ENCODE measurements at places on chromosomes 12 and 14. TPM values are rescaled to one million over a fixed set of nuclear protein-coding genes. Genes with fewer than 3 reads are reported as not detected.

SERPINA10 gene
- total RNA-seq = not detected

GPR137C gene
- 0.27 TPM for total RNA-seq

DNA sequence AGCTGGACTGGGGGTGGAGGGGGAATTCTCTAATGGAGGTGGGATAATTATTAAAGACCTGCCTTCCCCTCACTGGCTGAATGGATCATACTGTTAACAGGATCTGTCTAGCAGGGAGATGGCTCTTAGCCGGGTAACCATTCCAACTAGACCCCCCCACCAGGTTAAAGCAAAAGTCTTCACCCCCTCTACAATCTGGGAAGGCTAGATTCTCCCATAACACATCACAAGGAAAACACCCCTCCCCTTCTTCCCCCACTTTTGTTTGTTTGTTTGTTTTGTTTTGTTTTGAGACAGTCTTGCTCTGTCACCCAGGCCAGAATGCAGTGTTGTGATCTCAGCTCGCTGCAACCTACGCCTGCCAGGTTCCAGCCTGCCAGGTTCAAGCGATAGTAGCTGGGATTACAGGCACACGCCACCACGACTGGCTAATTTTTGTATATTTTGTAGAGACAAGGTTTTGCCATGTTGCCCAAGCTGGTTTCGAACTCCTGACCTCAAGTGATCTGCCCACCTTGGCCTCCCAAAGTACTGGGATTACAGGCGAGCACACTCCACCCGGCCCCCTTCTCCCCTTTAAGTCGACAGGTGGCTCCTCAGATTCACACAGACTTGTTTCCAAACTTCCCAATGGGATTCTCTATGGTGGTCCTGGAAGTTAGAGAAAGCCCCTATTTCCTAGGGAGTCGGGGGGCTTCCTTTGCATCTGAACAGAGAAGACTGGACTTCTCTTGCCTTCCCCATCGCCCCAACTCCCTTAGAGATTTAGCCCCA, 3.5 kb upstream of the BAZ2A start:
- DNase-seq = no peak

GRCh38 chr14:58870961-58871360, 233.2 kb downstream of the DACT1 start:
- DNase-seq = no peak

MLEC gene
- 93.1 TPM for total RNA-seq

- no peak for DNase-seq
Observed at GRCh38 chr12:27015730-27016076, 1.5 kb upstream of the TM7SF3 start.

DNA sequence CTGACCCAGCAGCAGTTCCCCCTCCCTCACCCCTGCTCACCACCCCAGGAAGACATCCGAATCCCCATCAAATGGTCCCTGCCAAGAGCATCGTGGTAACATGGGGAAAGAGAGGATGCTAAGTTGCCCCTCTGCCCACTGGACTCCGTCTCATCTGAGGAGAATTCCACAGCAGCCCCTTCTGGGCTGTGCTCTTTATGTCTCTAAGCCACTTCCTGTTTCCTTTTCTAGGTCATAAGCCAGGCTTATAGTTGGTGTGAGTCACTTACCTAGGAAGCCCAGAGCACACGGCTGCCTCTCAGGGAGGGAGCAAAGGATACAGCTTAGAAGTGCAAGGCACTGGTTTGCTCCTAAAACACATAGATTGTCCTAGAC, 76.0 kb downstream of the VCPKMT start:
- DNase-seq = peak; percentile 29

BRAP gene
- 23.0 TPM for total RNA-seq

E2F7 gene
- 6.3 TPM for total RNA-seq

DNA sequence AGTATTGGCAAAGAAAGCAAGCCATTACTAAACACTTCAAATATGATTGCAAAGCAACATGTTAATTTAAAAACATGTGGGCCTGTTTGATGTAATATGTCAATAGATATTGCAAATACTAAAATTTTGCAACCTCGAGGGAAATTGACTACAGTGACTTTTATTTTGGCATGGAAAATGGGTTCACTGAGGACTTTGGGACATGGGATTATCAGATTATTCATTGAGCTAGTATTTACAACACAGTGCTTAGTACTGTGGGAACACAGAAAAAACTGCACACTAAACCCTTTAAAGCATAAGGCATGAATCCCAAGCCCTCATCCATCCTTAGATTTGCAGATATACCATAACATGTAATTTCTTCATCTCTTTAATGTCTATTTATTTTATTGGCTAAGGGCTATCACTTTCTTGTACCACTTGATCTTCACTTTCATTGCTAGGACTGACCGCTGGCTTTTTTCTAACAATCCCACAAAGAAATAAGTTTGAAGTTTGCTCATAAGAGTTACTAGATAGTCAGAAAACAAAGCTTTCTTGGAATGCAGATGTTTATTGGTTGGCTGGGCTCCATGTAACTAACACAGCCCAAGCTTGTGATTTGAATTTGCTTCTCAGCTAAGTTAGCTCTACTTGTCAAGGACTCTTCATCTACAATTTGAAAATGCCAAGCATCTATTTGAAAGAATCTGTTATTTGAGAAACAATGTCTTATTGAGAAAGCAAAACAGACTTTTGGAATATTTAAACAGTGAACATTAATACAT, 48.7 kb downstream of the PPFIBP1 start:
- no peak for DNase-seq

DNA sequence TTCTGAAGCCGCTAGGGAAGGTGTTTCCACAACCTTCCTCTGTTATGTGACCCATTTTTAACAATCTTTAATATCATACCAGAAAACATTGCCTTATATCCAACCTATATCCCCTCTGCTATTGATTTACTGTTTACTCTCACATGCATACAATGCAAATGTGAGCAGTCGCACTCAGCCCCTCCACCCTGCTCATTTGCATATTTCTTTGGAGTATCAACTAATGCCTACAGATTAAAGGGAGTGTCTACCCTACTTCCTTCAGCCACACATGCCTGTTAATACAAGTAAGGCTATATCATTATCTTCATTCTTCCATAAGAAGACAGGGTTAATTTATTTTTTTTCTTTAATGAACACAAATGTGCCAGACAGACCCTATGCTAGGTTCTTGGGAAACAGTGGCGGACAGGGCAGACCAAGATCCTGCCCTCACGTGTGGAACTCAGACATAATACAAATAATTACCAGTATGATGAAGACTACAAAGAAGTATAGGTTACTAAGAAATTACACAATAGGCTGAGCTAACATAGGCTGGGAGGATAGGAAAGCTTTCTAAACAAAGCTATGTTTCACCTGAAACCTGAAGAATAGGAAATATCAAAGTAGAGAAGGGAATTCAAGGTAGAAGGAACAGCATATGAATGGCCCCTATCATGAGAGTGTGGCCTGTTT, 107.3 kb upstream of the MDM1 start:
- no peak for DNase-seq

DNA sequence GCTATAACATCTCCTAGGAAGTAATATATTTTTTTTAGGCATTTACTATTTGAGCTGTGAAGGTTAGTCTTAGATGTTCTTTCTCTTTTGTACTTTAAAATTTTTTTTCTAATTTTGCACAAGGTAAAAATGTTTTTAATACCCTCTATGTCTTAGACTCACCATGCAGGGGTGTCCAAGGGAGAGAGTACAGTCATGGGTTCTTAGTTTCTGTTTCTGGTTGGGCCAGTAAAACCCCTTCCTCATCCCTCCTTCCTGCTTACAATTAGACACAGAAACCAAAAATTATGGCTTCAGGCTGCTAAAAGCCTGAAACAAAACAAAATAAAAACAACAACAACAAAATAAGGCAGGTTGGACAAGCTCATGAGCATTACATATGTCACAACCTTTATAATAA, 193.0 kb downstream of the SYT1 start:
- DNase-seq = no peak

SYNDIG1L gene
- total RNA-seq = not detected

DNA sequence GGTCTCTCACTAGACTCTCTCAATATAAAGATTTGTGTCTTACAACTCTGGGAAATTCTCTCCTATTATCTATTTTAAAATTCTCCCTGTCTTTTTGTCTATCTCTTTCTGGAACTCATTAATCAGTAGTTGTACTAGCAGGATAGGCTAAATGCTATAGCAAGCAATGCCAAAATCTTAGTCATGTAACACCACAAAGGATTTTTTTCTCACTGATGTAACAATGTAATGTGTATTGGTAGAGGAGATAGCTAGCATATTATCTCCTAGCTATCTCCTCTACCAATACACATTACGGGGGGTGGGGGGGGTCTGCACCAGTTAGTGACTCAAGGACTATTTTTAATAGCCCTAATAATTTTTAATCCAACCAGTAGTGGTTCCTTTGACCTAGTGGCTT, 225.4 kb downstream of the KLHL28 start:
- DNase-seq = no peak

UNC79 gene
- total RNA-seq = not detected

GRCh38 chr12:87233671-87234070, 795.5 kb downstream of the C12orf50 start:
- DNase-seq = no peak

DNA sequence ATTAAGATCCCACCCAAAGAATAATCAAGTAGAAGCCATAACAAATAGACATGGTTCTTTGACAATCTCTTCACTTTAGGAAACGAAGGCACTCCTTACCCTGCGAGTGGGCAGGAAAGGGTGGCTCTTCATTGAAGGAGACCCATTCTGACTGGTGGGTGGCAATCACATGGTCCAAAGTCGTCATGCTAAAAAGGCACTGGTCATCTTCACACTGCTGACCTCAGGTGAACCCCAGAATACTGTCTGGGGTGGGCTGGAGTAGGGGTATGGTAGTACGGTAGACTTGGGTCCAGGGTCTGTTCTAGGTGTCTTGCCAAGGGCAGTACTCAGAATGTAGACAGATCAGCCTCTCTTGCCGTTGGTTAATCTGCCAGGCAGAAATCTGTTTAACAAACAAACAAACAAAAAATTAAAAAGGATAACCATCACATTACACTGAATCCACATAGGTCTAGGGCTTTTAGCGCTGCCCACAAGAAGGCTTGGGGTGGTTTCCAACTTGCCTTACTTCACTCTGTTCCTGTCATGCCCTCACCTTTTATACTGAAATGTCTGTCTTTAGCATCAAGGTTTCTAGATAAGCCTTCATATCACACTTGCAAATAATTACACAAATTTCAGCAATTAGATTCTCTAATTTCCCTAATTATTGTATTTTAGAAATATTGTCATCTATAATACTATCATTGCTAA, 1.8 kb downstream of the STON2 start:
- DNase-seq = no peak

LTB4R gene
- total RNA-seq = 9.3 TPM

DNA sequence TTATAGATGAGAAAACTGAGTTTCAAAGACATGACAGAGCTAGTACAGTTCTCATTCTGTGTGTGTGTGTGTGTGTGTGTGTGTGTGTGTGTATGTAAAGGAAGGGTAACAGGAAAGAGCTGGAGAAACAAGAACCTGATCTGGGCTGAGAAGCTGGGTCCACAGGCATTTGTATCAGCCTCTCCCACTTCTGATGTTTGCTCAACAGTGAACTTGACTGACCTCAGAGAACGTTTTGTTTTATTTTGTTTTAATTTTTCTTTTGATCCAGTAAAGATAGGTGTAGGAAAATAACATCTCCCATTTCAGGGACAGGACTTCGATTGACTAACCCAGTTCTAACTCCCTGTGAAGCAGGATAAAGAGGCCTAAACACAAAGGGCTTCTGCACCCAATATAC, 85.4 kb downstream of the STXBP6 start:
- no peak for DNase-seq

- DNase-seq = no peak
Observed at GRCh38 chr12:28209782-28210181, 19.5 kb downstream of the CCDC91 start.

GRCh38 chr12:62738105-62738504, 196.8 kb downstream of the PPM1H start:
- no peak for DNase-seq

GRCh38 chr12:4701395-4702190, 18.6 kb upstream of the GALNT8 start:
- DNase-seq = no peak

DNA sequence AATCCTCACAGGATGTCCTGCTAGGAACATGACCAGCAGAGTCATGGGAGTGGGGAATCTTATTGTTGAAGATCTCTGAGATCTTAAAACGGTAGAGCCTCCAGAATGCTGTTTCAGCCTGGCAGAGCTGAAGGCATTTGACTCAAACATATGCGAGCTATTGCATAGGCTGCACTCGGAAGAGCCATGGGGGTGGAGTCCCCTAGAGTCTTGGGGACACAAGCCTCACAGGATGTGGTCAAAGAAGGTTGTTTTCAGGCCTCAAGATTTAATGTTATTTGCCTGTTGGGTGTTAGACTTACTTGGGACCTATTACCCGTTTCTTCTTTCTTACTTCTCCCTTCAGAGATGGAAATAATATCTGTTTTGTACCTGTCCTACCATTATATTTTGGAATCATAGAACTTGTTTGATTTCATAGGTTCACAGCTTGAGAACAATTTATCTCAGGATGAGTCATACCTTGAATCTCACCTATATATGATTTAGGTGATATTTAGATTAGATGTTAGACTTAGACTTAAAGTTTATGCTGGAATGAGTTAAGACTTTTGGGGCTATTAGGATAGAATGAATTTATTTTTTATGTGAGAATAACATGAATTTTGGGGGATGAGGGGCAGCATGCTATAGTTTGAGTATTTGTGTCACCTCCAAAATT, 172.2 kb upstream of the ATP2B1 start:
- DNase-seq = peak; percentile 48

FOXG1 gene
- not detected for total RNA-seq

- no peak for DNase-seq
Observed at GRCh38 chr12:44858226-44858855, 17.8 kb downstream of the NELL2 start.

- no peak for DNase-seq
Observed at GRCh38 chr12:11623382-11623781, 26.1 kb upstream of the ETV6 start.

LRRC43 gene
- total RNA-seq = 0.23 TPM

- peak; percentile 20 for DNase-seq
Observed at GRCh38 chr12:12072064-12072760, 1.5 kb downstream of the BCL2L14 start.

PZP gene
- not detected for total RNA-seq

GRCh38 chr12:110813285-110813684, 33.5 kb upstream of the CCDC63 start:
- no peak for DNase-seq

SP1 gene
- 68.1 TPM for total RNA-seq

RASSF8 gene
- not detected for total RNA-seq

DNA sequence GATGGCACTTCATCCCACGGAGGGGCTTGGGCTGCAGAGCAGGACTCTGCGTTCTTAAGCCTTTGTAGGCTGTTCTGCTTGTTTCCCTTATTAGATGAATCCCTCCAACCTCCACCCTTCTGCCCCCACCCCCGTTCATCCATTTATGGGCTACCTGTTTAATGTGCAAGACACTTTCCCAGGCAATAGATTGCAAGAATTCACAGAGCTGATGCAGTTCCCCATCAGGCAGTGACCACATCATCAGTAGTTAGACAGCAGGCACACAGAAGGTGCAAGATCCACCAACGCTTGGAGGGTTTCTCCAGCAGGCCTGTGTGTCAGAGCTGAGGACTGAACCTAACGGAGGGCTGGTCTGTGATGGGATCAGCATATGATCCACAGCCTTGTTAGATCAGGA, 1.2 kb upstream of the C1R start:
- no peak for DNase-seq

SLC6A15 gene
- total RNA-seq = 0.29 TPM

TAS2R14 gene
- 0.64 TPM for total RNA-seq

- no peak for DNase-seq
Observed at GRCh38 chr12:4482936-4483335, 37.3 kb upstream of the FGF6 start.

SOAT2 gene
- total RNA-seq = 3.8 TPM

MARK3 gene
- 74.3 TPM for total RNA-seq

KERA gene
- total RNA-seq = not detected
